ENCODE measurements at places on chromosomes 1 and 21.
A peak's percentile ranks its signal among the peaks of the same experiment; 100 is the strongest.

DNA sequence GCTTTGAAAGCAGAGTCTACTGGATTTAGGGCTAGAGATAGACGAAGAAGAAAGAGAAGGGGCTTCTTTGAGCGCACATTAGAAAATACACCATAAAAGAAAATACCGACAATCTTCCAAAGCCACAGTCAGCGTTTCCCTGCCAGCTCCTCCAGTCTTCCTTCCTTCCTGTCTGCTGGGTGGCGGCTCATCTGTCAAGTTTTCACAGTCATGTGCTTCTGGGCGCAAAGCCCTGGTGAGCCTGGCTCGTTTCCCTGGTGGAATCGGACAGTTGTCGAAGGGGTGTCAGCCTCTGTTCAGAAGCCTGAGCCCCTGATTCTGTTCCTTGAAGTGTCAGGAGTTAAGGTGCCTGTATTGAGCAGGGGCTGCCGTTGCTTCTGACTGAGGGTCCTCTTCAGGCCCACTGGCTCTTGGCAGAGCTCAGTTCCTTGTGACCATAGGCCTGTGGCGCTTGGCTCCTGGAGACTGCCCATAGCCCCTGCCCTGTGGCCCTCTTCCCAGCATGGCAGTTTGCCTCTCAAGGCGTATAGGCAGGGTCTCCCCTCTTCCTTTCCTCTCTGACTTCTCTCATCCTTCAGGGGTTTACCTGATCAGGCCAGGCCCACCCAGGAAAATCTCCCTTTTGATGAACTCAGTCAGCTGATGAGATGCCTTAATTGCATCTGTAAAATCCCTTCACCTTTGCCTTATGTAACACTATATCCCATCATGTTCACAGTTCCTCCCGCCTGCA is 58.6 kb downstream of the ADARB1 start:
- no peak for DNase-seq

DNA sequence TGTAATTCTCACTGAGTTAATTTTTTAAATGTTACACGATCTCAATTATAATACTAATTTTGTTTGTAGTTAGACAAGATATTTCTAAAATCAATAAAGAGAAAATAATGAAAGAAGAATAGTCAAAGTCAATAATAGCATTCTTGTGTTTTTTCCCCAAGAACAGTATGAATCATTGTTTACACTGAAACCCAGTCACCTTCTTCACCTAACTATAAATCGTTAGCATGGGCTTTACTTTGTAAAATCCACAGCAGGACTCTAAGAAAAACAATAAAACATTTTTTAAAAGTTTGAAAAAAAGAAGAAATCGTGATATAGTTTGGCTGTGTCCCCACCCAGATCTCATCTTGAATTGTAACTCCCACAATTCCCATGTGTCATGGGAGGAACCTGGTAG is 234.6 kb upstream of the LYPLAL1 start:
- no peak for DNase-seq

GRCh38 chr1:84620720-84621313 is 46.6 kb upstream of the CTBS start:
- DNase-seq: peak; percentile 41

DNA sequence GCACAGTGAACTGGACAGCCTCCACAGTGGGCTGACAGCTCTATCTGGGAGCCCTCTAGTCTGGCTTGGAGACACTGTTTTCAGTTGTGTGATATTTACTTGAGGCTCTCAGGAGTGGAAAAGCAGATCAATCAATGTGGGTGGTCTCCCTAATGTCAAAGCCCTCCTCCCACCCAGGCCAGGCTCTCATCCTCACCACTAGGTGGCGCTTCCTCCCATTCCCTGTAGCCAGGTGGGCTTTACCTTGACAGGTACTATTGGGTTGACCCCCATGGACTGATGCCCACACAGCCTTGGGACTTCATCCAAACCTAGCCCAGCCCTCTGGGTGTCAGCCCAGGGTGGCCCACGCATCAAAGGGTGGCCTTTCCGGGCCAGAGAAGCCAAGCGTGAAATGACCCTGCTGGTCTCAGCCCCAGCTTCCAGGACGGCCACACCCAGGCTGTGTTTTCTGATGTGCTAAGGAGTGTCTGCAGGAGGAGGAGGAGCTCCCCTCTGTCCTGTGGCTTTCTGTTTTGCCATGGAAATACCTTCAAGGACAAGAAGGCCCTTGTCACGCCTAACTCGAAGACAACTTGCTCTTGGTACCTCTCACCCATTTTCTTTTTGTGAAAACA is 54.0 kb downstream of the CLIC6 start:
- no peak for DNase-seq

GRCh38 chr1:4794020-4794780 is 139.8 kb downstream of the AJAP1 start:
- no peak for DNase-seq

- DNase-seq: peak; percentile 31
Measured at GRCh38 chr21:43369124-43369523, 57.8 kb downstream of the SIK1 start.

GRCh38 chr21:23968722-23969647 is 1638.3 kb downstream of the MRPL39 start:
- DNase-seq: no peak

DNA sequence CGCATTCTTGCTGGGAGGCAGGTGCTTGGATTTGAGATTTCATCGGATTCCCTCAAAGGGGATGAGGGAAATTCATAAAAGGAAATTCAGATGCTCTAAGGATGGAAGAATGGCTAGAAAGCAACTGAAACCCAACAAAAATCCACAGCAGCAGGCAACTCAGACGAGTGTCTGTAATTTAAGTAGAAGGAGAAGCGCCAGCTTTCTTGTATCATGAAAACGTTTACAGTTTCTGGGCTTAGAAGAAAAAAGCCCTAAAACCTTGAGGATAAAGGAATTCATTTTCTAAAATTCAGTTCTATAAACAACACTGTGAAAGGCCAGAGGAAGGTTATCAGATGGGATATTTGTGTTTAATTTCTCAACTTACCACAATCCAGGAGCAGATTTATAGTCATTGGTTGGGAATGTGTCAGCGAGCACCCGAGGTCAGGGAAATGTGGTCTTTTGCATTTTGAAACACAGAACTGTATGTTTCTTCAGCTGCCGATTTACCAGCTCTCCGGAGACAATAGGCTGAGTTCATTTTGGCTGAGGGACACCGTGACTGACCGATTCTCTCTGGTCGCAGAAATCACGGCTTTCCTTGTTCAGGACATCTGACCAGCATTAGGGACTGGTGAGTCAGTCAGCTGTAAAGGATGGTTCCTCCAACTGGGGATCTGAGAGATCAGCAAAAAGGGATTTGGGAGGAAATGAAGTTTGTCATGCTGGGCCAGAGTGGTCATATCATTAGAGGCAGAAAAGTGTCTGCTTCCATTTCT is 111.6 kb upstream of the ERRFI1 start:
- DNase-seq: peak; percentile 68

DNA sequence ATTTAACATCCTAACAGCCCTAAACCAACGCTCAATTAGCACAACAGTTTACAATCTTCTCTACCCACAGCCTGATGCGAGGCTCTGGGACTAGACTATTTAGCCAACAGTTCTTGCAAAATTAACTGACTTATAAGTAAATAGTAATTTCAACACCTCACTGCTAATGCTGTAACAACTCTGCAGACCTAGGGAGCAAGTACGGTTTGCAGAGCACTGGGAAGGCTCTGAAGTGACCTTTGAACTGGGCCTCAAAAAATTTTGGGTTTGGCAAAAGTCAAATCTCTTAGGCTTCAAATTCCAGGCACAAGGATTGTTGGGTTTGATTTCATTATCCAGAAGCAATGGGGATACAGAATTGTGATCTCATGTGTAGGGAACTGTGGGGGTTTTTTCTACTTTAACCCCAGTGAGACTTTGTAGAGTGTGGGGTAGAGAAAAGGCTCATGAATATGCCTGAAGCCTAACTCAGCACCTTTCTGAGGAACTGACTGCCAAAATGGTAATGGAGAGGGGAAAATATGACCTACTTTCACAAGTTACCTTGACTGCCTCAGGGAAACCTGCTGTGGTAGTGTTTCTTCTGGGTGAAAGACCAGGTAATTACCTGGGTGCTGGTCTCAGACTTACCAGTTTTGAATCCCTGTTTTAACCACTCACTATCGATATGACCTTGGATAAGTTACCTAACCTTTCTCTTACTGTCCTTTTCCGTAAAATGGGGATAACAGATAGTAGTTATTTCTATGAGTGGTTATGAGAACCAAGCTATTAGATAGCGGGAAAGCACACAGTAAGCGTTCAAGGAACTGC is 889 bp upstream of the TXLNA start:
- peak; percentile 80 for DNase-seq

DNA sequence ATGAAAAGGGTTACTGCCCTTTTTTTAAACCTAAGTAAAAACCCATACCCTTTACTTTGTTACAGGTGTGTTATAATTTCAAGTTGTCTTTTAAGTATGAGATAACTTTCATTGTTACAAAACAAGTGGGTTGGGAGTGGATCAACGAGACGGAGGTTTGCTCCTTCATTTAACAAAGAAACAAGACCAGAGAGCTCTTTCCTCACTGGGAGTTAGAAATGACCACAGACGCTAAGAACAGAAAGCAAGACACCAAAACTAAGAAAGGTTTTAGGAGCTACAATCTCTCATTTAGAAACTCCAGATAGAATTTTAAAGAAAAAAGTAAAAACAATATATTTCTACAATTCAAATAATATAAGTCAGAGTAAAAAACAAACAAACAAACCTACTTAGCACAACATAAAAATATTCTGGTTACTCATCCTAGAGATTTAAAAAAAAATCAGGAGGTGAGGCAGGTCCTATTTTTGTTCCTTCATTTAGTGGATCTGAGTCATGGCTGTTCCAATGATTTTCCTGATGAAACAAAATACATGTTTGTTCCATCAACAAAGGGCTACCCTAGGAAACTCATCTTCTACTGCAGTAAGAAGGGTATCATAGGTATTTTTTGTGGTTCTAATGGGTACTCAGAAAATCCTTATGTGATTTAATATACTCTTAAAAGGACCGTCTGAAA is 33.0 kb downstream of the APP start:
- no peak for DNase-seq

DNA sequence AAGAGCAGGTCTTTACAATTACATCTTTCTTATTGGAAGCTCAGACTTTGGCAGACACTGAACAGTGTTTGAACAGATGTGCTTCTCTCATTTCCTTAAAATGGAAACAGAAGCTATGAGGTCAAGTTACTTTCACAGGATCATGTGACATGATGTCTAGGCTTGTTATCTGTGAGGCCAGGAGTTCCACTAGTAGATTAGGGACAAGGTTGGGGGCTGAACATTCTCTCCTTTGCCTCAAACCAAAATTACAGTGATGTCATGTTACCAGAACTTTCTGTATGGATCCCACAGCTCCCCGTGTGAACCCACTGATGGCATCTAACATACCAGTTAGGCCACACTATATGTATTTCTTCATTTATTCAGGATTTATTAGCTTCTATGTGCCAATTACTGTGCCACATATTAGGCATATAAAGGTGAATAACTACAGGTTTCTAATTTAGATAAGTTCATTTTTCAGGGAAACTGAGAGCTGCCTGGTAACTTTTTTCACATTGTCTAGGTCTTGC is 6.0 kb downstream of the DYNLT5 start:
- no peak for DNase-seq

GRCh38 chr1:117660271-117660965 is 54.6 kb downstream of the TENT5C start:
- DNase-seq: no peak
